ENCODE measurements at places on chromosomes 11 and 22. TPM values are rescaled to one million over a fixed set of nuclear protein-coding genes. Genes with fewer than 3 reads are reported as not detected.

The PKP3 gene
- total RNA-seq = 0.18 TPM

The LIF gene
- 1.7 TPM for total RNA-seq

The EHF gene
- not detected for total RNA-seq

The MYO18B gene
- 40.6 TPM for total RNA-seq

The IGF2 gene
- total RNA-seq = 513 TPM

The ASPHD2 gene
- 4.0 TPM for total RNA-seq

The SHANK3 gene
- 0.12 TPM for total RNA-seq

The KRTAP5-2 gene
- total RNA-seq = not detected

The TAGLN gene
- total RNA-seq = 4.2 TPM

The TEX12 gene
- total RNA-seq = 0.28 TPM

The MOGAT2 gene
- total RNA-seq = not detected

The OR56A1 gene
- total RNA-seq = not detected

The CBX7 gene
- 0.35 TPM for total RNA-seq

The GGT5 gene
- 0.91 TPM for total RNA-seq

The WNT7B gene
- total RNA-seq = not detected

The XKR3 gene
- total RNA-seq = not detected

The OR52A1 gene
- not detected for total RNA-seq

The OR2AT4 gene
- total RNA-seq = not detected

The SLC22A9 gene
- not detected for total RNA-seq

All from SJCRH30 (cell line).